AG09309 (cell line): ENCODE measurements at places on chromosomes 5 and 9.
A peak's percentile ranks its signal among the peaks of the same experiment; 100 is the strongest.

DNA sequence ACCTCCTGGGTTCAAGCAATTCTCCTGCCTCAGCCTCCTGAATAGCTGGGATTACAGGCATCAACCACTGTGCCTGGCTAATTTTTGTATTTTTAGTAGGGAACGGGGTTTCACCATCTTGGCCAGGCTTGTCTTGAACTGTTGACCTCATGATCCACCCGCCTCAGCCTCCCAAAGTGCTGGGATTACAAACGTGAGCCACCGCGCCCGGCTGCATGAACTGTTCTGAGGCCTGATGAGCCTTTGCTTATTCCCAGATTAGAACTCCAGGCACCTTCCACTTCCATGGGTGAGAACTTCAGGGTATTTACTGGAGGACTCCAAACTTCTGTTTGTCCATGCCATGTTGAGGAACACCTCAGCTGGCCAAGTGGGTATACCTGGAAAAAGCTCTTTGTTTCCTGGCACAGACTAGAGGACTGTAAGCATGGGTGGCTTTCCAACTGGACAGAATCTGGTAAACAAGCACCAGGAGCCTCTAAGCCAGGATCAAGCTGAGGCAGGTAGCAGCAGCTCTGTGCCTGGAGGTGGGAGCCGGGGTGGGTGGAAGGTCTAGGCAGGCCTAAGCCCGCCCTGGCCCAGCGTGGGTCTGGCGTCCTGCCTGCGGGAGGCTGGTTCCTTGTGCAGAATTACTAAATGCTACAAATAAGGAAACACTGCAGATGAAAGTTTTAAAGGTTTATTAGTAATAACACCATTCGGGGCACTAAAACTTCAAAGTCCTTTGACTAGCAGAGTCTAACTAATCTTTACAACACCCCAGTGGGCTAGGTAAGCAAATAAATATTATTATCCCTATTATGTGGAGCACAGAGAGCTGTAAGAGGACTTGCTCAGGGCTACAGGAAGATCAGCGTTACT, 78.4 kb downstream of the SEMA5A start:
- DNase-seq, result no peak

DNA sequence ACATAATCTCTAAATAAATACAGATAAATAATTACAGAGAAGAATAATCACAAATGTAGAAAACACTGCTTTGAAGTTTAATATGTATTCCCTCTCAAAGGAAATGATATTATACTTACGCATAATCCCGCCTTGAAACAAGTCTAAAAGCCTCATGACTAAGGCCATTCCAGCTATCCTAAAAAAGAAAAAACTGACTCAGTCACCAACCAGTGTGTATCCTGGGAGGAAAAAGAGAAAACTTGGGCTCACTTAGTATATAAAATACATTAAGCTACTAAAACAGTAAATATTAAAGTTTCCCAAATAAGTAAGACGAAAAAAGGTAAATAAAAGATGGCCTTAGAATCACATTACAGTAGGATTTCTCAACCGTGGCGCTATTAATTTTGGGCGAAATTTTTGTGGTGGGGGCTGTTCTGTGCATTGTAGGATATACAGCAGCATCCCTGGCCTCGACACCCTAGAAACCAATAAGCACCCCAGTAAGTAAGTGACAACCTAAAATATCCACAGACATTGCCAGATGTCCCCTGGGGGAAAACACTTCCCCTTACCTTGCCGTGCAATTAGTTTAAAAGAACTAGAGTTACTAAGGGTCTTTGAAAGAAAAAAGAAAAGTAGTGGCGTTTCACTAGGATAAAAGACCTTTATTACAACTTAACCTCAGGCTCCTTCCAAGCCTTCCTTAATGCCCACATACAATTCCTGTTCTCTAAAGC, 1.1 kb downstream of the HSPA9 start:
- no peak for DNase-seq

DNA sequence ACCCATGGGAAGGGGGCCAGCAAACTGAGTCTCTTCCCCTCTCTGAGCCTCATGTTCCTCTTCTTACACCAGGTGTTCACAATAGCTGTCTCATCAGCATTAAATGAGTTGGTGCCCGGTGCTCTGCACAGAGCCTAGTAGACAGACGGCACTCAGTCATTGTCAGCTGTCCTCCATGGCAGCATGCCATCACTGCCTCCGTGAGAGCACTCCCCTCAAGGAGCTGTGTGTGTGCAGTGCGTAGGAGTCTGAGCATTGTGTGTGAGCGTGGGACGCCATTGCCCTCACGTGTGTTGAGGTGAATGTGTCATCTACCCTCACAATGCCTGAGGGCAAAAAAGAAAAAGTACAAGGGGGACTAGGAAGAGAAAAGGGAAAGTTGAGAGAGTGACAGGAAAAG, 536.5 kb downstream of the CDK5RAP2 start:
- DNase-seq, result no peak

DNA sequence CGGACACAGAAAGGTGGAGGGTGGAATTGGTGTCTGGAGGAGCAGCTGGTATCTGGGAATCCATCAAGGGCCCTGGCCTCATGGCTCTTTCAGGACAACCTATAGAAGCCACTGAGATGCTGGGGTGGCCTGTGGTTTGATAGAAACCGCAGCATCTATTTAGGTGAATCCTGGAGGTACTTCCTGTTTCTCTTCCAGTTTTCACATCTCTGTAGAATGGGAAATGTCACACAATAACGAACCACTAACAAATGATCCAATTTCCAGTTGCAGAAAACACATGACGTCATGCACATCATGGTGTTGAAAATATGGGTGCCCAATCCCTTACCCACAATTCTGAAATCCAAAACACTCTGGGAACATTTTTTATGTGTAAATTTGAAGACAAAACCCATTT, 52.2 kb downstream of the ROPN1L start:
- DNase-seq, result no peak

DNA sequence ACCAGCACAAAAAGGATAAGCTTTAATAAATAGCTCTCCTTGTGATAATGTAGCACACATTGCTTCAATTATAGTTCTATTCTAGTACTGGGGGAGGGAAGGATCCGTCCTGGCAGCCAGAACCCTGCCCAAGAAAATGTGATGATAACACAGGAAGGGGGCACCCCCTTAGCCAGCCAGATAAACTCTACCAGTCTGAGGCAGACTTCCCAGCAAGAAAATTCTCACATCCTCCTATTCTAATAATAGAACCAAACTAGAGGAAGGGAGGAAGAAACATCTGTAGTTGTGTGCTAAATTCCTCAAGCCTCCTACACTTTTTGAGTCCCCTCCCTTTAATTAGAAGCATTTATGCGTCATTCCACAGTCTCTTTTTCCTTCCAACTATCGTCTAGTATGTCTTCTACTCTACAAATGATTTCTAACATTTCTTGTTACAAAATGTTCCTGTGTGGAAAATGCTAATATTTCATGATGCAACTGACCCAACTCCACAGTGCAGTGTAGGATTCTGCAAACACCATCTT, 261.0 kb downstream of the SEMA5A start:
- DNase-seq, result peak; percentile 85

- no peak for DNase-seq
Observed at GRCh38 chr5:173866858-173867679, 21.1 kb upstream of the CPEB4 start.

DNA sequence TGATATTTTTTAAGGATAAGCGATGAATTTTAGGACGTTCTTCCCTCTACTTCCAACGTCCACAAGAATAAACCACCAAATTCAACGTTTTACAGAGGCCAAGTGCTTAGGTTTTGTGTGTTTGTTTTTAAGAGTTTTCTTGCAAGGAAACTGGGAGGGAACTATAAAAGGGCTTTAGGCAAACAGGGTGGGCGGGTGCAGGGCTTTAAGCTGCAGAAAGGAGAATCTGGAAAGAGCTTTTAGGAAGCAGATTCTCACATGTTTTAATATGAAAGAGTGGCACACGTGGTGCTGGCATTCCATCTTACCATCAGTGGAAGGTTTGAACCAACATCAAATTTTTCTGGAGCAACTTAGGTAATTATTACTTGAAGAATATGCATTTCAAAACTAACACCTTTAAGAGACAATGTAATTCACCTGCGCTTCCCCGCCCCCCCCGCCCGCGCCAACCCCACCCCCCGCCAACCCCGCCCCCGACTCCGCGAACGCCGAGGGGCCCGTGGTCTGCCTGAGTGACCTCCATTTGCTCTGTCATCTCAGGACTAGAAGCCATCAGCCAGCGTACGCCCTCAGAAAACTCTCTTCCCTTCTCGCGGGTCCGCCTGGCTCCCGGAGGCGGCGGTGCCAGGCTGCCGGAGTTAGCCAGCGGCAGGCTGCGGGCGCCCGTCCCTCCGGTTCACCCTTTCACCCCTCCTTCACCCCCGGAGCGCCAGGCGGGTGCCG, 911 bp upstream of the PIK3R1 start:
- no peak for DNase-seq

DNA sequence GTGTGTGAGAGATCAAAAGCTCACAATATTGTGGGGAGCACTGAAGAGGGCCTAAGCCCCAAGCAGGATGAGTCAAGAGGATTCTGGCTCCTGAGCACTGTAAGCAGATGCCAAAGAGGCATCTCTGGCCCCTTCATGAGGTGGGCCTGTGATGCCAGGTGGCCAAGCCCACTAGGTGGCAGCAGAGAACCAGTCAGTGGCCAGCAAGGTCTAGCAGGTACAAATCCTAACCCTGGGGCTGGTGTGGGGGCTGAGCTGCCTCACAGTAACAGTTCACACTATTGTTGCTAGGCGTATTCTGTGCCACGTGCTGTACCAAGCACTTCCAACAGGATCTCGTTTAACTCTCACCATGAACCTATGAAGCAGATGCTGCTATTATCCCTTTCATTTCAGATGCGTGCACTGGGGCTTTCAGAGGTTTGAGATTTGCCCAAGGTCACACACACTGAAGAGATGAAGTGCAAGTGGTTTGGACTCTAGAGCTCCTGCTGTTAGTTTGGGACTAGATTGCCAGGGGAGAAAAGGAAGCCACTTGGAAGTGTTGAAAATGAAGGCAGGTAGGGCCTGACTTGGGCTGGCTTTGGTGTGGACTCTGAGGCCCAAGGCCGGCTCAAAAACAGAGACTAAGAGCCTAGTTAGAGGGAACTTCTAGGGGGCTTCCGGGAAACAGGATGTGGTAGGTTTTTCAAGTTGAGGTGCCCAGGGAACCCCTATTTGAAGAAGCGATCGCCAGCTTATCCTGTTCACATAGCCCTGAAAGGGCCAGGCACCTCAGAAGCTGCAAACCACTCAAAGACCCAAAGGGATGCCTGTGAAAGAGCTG, 4.4 kb upstream of the MLANA start:
- DNase-seq, result no peak

DNA sequence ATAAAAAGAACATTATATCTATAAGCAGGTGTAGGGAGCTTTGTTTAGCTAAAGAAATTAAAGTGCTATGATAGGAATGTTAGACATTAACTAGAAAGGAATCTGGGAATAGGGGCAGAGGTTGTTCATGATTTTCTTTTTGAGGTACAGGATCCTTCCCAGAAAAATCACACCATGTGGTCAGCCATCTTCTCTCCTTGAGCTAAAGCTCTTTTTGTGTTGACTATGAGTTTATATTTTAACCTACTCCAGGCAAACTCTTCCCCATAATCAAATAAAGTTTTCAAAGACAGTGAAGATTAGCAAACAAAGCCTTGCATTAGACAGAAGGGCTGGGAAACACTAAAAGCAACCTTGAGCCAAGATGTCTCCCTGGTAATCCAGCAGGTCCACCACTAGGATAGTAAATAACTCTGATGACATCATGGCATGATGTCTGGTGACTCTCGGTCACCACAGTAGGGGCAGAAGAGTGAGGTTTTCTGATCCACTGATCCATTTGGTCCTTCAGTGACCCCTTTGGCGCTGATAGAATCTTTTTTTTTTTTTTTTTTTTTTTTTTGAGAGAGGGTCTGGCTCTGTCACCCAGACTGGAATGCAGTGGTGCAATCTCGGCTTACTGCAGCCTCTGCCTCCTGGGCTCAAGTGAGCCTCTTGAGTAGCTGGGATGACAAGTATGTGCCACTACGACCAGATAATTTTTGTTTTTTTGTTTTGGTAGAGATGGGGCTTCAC, 30.6 kb upstream of the IL6ST start:
- DNase-seq, result no peak

- DNase-seq, result no peak
Observed at GRCh38 chr5:149037817-149038216, 25.0 kb downstream of the SH3TC2 start.

GRCh38 chr5:150487199-150488061, 20.5 kb upstream of the NDST1 start:
- DNase-seq, result no peak

GRCh38 chr9:38047301-38048251, 21.5 kb downstream of the SHB start:
- DNase-seq, result peak; percentile 81

GRCh38 chr9:129428864-129429577, 191.9 kb downstream of the C9orf50 start:
- no peak for DNase-seq

GRCh38 chr9:133887540-133888047, 104.5 kb downstream of the VAV2 start:
- no peak for DNase-seq

- no peak for DNase-seq
Observed at GRCh38 chr5:10115669-10116068, 134.0 kb downstream of the ATPSCKMT start.

DNA sequence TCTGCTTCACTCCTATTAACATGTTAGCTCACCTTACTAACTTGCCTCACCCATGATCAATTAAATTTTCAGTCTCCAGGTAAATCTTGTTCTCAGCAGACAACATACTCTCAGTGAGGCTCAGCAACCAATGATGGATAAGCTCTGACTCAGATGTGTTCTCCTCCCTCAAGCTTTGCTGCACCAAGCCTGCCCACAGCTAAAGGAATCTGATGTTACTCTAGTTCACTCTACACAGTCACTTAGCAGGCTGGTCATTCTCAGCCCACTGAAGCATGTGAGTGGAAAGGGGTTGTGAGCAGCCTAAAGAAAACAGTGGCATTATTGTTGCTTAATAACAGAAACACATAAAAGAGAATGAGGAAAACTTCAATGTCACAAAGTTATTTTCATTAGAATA, 37.3 kb upstream of the CTNND2 start:
- no peak for DNase-seq

GRCh38 chr9:86494644-86495111, 140.5 kb upstream of the TUT7 start:
- DNase-seq, result peak; percentile 97

DNA sequence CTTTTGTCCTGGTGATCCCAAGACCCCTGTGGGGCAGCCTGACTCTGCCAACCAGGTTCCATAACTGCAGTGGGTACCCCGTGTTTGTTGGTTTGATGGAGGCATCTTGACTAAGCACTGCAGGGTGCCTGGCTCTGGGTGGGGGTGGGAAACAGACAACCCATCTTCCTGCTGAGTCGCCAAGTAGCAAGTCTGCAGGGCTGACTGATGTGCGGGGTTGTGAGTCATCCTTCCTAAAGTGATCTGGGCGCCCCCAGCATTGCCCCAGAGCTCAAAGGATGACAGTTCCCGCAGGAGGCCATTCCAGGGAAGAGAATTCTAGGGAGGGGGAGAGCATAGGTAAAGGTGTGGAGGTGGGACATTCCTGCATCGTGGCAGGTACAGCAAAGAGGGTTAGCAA, 23.5 kb downstream of the DAB2IP start:
- no peak for DNase-seq

GRCh38 chr5:106907979-106908378, 762.8 kb downstream of the EFNA5 start:
- no peak for DNase-seq

GRCh38 chr9:73146111-73146815, 5.4 kb upstream of the ANXA1 start:
- DNase-seq, result no peak

GRCh38 chr5:141001446-141001843, 35.2 kb downstream of the PCDHAC2 start:
- no peak for DNase-seq
